ENCODE measurements at places on chromosomes 12 and 14.
A peak's percentile ranks its signal among the peaks of the same experiment; 100 is the strongest.

GRCh38 chr14:23431486-23431885, 4.0 kb downstream of the MYH7 start:
- peak; percentile 16 for DNase-seq

DNA sequence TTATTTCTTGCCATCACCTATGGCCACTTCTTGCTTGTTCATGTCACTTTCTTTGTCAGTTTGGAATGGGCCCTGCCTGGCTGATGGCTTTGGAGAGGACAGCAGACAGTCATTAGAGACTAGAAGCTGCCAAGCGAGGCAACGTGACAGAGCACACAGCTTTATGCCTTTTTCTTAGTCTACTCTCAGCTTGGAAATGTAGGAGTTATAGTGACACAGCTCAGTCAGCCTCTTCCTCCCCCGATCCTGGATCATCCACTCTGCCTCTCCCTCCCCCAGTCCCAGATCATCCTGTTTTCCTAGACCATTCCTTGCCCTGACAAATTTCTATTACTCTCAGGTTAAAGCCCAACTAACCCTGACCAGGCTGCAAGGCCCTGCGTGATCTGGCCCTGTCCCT, 26.6 kb downstream of the ETV6 start:
- no peak for DNase-seq

GRCh38 chr12:47785887-47786661, 13.0 kb downstream of the SLC48A1 start:
- DNase-seq: no peak

GRCh38 chr12:127280393-127281275, 986.3 kb upstream of the TMEM132C start:
- DNase-seq: no peak

GRCh38 chr12:76402259-76402658, 54.0 kb upstream of the BBS10 start:
- no peak for DNase-seq

GRCh38 chr12:90015228-90015627, 306.6 kb upstream of the ATP2B1 start:
- DNase-seq: no peak

GRCh38 chr14:44316647-44317440, 190.2 kb downstream of the FSCB start:
- no peak for DNase-seq

GRCh38 chr12:116303066-116303465, 25.6 kb upstream of the MED13L start:
- DNase-seq: no peak

DNA sequence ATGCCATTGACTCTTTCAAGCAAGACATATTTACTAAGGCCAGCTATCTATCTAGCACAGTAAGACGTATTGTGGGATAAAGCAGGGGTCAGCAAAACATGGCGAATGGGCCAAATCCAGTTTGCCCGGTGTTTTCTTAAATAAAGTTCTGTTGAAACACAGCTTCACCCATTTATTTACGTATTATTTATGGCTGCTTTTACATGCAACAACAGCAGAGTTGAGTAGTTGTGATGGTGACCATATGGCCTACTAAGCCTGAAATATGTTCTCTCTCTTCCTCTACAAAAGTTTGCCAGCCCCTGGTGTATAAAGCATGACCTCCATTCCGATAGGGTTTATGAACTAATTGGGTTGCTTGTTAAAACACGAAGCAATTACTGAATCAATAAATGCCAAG, 322.1 kb downstream of the CCDC91 start:
- no peak for DNase-seq

DNA sequence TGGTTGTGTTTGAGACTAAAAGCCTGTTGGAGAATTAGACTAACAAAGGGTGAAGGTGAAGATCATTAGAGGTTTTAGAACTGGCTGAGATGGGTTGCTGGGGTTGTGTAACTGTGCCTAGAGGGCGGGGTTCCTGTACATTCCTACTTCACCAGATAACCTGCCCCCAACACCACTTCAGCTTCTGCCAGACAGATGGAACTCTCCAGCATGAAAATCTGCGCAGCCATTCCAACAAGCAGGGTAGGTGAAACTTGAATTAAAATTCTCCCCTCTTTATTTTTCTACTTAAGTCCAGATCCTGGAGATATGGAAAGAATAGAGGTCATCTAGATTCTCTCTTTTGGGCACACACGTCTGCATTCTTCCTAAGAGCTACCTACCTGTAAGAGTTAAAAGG, 6.0 kb downstream of the FOXG1 start:
- DNase-seq: no peak

- DNase-seq: no peak
Observed at GRCh38 chr12:24718617-24719016, 230.3 kb downstream of the BCAT1 start.

GRCh38 chr12:49539406-49540228, 787 bp downstream of the KCNH3 start:
- DNase-seq: no peak

DNA sequence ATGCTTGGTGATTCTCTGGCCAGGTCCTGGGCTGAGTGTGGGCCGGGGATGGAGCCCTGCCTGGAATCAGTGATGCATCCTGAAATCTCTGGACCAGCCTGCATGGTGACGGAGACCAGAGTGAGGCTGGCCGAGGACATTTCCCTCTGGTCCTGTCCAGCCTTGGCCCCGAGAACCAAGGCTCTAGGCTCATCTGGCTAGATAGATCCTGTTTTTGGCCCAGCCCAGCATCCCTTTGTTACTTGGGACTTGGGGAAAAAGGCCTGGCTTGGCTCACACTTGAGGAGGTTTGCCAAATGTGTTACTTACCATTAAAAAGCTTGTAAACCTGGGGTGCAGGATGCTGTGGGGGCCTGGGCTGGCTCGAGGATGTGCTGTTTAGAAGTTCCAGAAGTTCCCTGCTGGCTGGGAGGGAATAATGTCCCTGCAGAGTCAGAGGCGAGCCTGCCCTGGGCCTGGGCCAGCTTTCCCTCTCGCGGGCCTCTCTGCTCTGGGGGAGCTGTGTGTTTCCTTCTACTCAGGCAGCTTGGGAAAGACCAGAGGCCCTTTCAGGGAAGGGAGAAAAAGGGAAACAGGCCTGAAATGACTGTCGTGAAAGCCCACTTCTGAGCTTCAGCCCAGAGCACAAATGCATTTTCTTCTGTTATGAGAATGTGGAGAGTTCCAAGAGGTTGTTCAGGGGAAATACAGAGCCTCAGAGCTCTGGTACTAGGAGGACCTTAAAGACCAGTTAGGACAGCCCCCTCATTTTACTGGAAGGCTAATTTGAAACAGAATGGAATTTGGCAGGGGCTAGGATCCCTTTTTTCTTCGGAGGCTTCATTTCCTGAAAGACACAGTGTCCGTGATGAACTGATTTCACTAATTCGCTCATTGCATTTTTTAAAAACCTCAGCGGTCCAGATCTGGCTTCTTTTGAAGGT, 47.2 kb upstream of the CTDSP2 start:
- DNase-seq: peak; percentile 91

DNA sequence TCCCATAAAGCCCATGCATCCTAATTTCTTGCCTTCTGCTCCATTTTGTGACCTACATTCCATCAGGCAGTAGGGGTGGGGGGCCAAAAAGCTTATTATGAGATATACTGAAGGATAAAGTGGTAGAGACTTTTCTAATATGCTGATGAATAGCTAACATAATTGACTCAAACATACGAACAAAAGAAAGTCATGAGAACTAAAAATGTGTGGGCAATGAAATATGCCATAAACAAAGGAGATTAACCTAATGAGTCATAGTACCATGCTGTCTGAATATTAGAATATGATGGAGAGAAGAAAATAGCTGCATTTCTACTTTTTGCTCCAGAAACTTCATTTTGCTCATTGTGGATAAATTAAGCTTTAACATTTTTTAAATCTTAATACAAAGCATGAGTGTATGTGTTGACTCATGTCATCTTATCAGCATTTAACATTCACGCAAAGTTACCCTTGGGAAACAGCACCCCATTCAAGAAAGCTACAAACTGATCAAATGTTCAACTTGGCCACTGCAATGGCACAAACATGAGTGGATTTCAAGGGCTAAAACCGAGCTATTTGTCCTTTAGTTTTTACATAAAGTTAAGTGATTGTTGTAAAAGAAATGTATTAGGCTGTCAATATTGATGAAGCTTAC, 64.0 kb upstream of the DIO2 start:
- no peak for DNase-seq

DNA sequence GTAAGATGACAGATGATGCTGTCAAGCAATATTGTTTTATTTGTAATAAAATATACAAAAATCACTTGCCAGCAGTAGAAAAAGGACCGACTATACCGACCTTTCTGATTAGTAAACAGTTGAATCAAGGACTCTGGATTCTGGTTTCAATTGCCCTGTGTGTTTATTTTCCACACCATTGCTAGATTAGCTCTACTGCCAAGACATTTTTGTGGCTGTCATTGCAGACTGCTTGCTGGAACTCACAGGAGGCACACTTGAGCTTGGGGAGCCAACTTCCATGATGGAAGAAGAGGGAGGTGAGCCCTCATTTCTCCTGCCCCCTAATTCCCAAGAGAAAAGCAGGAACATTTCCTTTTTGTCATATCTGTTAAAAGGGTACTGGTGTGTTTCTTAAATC, 51.3 kb downstream of the MAPKAPK5 start:
- no peak for DNase-seq

DNA sequence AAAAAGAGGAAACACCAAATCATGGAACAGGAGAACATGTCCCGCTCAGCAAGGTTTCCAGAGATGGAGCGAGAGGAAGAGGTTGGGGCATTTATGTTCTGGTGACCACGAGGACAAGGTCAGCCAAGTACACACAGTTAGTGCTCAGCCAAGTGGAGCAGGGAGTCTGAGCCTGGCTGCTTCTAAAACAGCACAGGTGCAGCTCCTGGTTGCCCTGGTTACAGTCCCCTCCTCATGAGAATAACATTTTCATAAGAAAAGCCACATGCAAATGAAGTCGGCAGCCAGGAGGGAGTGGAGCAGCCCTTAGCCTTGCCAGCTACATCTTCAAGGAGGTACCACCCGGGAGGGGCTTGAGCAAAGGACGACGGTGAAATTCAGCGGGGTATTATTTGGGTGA, 81.8 kb downstream of the NOS1 start:
- DNase-seq: no peak

- no peak for DNase-seq
Observed at GRCh38 chr12:40028296-40028695, 77.6 kb downstream of the SLC2A13 start.

DNA sequence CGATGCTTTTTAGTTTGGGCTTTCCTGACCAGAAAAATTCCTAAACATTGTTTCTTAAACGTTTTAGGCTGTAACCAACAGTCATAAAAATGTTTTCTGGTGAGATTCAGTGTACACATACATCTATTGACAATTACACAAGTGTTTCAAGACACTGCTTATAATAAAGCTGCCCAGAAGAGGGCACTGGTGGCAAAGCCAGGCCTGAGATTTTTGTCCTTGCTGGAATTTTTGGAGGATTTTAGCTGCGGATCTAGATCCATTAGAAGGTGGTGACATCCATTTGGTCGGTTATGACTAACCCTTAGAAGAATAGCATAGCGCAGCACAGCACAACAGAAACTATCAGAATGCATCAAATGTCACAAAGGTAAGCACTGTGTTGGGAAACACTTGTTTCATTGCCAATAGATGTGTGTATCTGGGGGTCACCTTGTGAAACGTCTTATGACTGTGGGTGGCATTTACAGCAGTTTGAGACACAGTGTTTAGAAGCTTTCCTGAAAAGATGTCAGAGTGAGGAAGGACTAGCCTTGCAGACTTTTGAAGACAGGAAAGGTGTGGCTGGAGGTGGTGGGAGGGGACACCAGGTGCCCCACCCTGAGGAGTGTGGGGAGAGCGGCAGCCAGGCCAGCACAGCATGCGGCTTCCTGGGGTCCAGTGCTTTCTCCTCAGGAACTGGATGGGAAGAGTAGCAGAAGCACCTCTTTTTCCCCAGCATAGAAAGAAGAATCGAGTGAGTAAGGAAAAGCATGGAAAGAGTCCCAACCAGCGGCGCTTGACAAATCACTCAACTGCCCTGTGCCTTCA, 54.7 kb upstream of the FKBP4 start:
- DNase-seq: no peak

GRCh38 chr12:28824193-28824846, 324.8 kb upstream of the FAR2 start:
- no peak for DNase-seq

DNA sequence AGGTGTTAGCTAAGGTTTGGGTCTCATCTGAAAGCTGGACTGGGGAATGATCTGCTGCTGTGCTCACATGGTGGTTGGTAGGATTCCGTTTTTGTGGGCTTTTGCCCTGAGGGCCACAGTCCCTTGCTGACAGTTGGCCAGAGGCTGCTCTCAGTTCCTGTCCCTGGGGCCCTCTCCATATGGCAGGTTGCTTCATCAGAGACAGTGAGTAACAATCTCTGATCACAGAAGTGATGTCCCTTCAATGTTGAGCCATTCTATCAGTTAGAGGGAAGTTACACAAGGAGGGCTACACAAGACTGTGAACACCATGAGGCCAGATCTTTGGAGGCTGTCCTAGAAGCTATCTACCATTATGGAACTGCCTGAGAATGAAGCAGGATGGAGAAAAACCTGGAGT, 137.2 kb downstream of the AACS start:
- DNase-seq: no peak

- DNase-seq: no peak
Observed at GRCh38 chr12:64760808-64761573, 1.8 kb upstream of the GNS start.

- DNase-seq: no peak
Observed at GRCh38 chr12:2168808-2169207, 116.0 kb downstream of the CACNA1C start.

GRCh38 chr12:49264466-49264872, 413 bp upstream of the TUBA1C start:
- no peak for DNase-seq

DNA sequence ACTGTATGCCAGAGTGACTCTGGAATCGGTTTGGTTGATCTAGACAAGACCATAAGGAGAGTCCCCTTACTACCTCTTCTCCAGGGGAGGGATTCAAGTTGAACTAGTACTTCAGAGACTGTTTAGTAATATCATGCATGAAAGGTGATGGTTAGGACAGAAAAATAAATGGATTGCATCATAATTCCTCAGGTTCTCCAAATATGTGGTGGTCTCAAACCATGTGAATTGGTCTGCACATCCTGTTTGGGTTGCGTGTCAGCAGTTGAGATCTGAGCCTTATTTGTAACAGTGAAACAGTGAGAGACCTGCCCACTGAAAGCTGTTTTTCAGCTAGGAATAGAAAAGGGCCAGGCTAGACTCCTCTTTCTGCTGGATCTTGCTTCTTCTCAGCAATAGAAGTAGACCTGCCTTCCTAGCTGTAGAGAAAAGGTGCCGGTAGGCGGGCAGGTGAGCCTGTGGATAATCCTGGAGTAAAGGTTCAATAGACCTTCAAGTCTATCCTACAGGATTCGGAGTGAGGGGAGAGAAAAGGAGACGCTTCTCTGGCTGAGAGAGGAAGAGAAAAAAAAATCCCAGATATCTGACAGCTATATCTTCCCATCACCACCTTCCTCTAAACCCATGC, 258.5 kb upstream of the E2F7 start:
- no peak for DNase-seq

GRCh38 chr12:14931359-14931758, 7.0 kb downstream of the ERP27 start:
- DNase-seq: no peak

GRCh38 chr12:46717159-46717558, 108.6 kb downstream of the SLC38A4 start:
- no peak for DNase-seq

Data from tibial artery (tissue), 4 donors.